Thoracic aorta (tissue), 2 donors: ENCODE measurements at places on chromosomes 5 and 9. TPM values are rescaled to one million over a fixed set of nuclear protein-coding genes. Genes with fewer than 3 reads are reported as not detected.

The CER1 gene
- total RNA-seq = not detected

The PPP2R2B gene
- 29.8 TPM for total RNA-seq

The TMEM174 gene
- not detected for total RNA-seq

The TAF11L10 gene
- total RNA-seq = not detected

The GBGT1 gene
- 45.5 TPM for total RNA-seq

The DNM1 gene
- 9.7 TPM for total RNA-seq

The ATP10B gene
- total RNA-seq = not detected

The INSL4 gene
- total RNA-seq = not detected

The NUP188 gene
- total RNA-seq = 106 TPM

- DNase-seq = no peak
Observed at GRCh38 chr5:74725331-74725730, 40.3 kb downstream of the HEXB start.

- DNase-seq = no peak
Observed at GRCh38 chr5:124179819-124180218, 566.6 kb downstream of the ZNF608 start.

DNA sequence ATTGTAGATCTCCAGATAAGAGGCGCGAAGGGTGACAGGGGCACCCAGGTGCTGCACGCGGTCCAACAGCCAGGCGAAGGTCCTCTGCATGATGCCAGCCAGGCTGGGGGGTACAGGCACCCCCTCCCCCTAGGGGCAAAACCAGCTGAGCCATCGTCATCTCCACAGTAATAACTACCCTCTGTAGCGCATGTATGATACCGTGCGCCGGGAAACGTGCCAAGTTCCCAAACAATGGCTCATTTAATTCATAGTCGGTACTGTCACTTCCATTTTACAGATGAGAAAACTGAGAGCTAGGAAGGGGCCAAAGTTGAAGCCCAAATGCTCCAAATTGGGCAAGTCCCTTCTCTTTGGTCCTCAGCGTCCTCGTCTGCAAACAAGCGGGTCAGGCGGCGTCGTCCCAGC, 1.5 kb downstream of the KIF12 start:
- no peak for DNase-seq

DNA sequence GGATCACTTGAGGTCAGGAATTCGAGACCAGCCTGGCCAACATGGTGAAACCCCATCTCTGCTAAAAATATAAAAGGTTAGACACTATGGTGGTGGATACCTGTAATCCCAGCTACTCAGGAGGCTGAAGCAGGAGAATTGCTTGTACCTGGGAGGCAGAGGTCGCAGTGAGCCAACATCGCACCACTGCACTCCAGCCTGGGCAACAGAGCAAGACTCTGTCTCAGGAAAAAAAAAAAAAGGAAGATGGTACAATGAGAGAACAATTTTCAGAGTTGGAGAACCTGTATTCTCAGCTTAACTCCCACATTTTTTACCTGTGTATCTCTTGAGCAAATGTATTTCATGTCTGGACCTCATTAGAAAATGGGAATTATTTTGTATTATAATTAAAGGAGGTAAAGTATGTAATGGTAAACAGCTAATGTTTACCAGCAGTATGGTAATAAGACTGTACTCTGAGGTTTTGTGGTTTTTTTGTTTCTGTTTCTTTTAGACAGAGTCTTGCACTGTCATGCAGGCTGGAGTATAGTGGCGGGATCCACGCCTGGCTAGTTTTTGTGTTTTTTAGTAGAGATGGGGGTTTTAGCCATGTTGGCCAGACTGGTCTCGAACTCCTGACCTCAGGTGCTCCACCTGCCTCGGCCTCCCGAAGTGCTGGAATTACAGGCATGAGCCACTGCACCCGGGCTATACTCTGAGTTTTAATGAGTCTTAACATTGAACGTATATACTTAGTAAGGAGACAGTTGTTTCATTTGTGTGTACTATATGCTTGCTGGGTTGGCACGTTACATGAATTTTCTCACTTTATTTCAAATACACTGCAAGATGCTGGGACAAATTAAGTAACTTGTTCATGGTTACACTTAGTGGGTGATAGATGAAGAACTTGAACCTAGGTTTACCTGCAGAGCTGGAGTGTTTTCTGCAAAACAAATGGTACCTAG, 16.2 kb downstream of the UHRF2 start:
- no peak for DNase-seq

GRCh38 chr5:36943584-36943983, 67.0 kb downstream of the NIPBL start:
- no peak for DNase-seq

DNA sequence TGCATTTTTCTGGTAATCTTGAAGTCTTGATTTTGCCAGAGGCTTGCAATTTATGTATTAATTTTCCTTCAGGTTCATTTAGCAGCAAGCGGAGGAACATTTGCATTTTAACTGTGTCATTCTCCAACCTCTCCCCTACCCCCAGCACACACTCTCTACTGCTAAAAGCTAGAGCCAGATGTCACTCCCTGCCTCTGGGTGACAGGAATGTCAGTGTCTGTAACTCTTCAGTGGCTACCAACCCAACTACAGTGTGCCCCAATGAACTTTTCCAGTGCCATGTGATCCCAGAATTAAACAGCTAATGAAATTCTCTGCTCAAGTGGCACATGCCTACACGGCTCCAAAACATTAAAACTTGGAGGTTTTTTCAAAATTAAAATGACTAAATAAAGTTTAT, 260.3 kb downstream of the GOLPH3 start:
- no peak for DNase-seq

- no peak for DNase-seq
Observed at GRCh38 chr9:115845648-115846312, 307.8 kb upstream of the PAPPA start.

DNA sequence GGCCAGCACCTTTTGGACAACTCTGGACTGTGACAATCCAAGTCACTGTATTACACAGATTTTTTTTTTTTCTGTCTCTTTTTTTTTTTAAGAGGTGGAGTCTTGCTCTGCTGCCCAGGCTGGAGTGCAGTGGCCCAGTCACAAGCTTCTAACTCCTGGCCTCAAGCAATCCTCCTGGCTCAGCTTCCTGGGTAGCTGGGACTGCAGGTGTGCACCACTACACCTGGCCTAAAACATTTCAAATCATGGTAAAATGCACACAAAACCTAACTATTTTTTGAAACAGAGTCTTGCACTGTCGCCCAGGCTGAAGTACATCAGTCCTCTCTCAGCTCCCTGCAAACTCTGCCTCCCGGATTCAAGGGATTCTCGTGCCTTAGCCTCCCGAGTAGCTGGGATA, 7.2 kb upstream of the N4BP3 start:
- DNase-seq = no peak

DNA sequence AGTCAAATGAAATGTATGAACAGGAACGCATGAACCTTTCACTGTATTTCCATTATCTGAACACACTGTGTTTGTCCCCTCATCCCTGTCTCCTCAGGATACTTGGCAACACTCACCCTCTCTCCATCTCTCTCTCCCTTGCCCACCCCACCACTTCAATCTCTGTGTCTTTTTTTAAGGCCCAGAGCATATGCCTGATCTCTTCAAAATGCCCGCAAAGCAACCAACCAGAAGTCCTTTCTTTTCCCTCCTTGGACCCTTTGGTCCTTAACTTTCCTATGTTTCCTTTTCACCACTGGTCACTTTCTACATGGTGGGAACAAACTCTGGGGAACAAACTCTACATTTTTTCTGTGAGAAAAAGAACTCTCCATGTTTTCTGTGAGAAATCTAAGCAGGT, 3.2 kb upstream of the IRF1 start:
- no peak for DNase-seq

DNA sequence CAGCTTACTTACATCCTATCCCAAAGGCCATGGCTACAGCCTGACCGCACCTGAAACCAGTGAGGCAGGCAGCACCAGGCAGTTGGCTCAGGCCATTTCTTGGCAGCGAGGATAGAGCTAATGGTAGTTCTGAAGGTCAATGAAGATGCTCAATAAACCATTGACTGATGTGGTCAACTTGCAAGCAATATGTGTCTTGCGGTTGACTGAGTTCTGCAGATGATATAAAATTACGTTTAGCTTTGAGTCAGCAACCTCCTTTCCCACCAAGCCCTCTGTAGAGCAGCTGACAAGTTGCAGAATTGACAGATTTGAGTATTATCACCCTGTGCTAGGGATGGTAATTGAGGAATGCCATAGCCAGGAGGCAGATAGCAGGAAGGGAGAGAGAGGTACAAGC, 189.0 kb upstream of the PUM3 start:
- DNase-seq = no peak

DNA sequence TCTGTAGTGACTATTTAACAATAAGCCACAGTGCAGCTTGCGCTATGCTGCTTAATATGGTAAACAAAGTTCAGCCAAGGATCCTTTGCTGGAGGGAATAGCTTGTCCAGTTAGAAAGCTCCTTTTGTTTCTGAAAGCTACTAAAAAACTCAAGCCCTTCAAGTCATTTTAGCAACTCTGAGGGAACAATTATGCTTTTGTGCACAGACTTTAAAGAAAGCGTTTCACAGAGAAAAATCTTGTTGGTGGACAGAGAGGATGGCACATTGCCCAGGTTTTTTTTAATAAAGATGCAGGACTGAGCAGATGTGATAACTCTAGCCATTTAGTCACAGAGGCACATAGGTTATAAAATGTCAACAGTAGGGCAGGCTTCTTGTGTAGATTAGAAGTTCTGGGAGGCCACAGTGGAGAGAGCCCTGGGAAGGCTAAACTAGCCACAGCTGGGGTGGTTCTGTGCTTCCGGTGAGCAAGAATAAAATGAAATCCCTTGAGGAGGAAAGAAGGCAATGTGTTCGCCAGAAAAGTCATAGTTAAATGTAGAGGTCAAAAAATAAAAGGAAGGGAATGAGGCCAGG, 63.4 kb downstream of the ALDH7A1 start:
- no peak for DNase-seq

DNA sequence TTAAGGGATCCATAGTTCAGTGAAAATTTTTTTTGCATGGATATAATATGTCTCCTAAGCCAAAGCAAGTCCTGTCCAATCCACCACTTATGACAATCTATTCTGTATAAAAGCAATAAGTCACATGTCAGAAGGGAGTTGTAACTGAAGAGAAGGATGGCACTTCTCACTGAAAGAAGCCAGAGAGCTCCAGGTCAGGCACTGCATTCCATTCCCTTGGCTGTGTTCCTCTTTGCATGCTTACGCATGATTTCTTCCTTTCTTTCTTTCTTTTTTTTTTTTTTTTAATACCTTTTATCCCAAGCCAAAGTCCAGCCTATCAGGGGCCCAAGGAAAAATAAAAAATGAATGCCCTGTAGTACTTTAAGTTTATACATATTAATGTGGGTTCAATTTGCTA, 39.8 kb downstream of the MAMDC2 start:
- no peak for DNase-seq

- no peak for DNase-seq
Observed at GRCh38 chr9:4509590-4509984, 19.3 kb downstream of the SLC1A1 start.

DNA sequence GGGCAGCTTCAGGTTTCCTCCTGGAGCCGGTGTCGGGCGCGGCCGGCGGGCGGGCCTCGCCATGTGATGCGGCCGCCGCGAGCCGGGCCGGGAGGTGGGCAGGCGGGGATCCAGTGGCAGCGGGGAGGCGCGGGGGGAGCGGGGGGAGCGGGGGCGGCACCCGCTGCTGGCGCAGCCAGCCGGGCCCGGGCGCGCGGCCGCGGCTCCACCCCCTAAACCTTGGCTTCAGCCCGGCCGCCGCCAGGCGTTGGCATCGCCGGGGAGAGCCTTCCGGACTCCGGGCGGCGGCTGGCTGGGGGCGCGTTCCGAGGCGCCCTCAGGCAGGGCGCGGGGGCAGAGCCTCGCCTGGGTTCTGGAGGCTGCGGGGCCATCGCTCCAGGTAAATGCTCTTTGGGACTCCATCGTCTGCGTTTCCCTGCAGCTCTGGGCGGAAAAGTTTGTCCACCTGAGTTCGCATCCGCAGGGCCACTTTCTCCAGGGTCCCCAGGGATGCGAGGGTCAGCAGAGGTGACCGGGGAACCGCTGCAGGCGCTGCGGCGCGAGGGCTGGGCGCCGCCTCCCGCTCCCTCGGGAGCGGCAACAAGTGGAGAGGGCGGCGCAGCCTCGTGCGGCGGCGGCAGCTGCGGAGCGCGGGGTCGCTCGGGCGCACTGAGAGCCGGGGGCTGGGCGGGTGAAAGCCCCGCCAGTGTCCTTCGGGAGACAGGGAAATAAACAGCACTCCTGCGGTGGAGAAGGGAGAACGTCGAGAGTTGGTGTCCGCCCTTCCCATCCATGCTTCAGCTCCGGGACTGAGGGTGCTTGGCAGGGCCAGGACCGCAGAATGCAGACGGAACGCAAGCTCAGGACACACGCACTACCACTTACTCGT, at the start of gene ARHGEF28:
ARHGEF28 (plus strand) TSS at position 253 of the 868 bp plus-strand sequence. CDS start 58,656 bp downstream, outside the sequence.
- peak; percentile 2 for DNase-seq

- DNase-seq = no peak
Observed at GRCh38 chr5:132467287-132467984, 23.1 kb downstream of the IRF1 start.

- no peak for DNase-seq
Observed at GRCh38 chr9:19331877-19332276, 48.2 kb downstream of the RPS6 start.

DNA sequence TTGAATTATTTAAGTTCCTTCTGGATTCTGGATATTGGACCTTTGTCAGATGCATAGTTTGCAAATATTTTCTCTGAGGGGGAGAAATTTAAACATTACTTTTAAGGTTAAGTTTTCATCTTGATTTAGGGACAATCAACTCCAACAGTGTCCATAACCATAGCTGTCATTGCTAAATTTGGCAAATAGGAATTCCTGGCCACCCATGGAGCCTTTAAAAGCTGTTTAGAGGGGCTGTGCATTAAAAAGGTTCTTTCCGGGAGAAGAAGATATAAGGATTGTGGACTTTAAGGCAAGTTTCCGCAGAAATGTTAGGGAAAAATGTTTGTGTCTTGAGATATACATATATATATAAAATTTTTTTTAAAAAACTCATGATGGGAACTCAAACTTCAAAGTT, 339.7 kb downstream of the ADAMTS6 start:
- no peak for DNase-seq
